HEK293T (cell line): ENCODE measurements at places on chromosomes 3 and 15.

DNA sequence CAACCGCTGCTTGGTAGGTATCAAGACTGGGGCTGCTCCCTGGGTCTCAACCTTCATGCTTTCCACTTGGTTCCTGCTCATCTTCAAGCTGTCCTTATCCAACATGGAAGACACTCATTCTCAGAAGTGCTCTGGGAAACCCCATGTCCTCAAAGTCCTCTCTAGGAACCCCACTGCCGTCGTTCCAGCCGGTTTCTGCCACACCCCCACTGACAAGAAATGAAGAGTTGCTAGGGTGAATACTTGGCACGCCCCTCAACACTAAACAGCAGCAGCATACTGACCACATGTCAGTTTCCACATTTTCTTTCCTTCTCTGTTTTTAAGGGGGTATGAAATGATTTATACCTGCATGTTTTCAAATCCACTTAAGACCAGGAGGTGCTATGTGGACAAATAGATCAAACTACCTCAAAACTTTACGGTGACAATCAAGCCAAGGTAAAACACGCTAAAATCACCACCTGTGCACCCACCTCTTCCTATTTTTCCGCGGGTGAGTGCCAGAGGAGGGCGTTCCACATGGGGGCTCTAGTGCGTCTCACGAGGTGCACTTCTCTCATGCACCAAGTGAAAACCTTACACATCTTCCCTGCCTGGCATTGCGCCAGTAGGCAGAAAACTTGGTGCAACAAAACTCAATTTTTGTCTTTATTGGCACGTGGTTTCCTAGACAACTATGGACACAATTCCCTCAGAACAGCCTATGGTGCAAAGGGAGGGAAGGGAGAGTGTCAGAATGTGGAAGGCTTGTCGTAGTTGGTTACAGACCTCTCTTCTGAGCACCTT is 125.1 kb downstream of the TJP1 start:
- DNase-seq, result no peak

GRCh38 chr15:100199711-100200286 is 142.0 kb downstream of the ADAMTS17 start:
- DNase-seq, result no peak

GRCh38 chr3:56005196-56005805 is 463.0 kb downstream of the ERC2 start:
- no peak for DNase-seq

- DNase-seq, result no peak
Measured at GRCh38 chr15:46460431-46461094, 825.7 kb downstream of the SQOR start.

GRCh38 chr3:170614214-170614966 is 28.5 kb upstream of the SLC7A14 start:
- no peak for DNase-seq

- DNase-seq, result no peak
Measured at GRCh38 chr3:151567477-151567876, 106.6 kb upstream of the IGSF10 start.

- DNase-seq, result peak; percentile 76
Measured at GRCh38 chr3:123489400-123490004, 40.6 kb upstream of the ADCY5 start.

- peak; percentile 42 for DNase-seq
Measured at GRCh38 chr3:105868431-105868741, 426 bp downstream of the CBLB start.

DNA sequence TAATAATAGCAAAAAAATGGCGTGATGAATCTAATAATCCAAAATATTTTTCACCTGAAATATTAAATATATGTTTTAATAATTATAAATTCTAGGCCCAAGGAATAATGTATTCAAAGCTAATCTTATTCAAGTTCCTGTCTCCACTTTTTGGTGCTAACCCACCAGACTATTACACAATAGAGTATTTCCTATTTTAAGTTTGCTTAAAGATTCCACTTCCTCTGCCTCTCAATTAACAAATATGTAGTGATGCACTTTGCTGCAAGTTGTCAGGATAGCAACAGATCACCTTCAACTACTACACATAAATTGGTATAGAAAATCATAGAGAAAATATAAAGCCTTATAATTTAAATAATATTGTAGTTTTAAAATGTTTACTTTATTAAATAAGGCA is 467.5 kb downstream of the C3orf38 start:
- no peak for DNase-seq

DNA sequence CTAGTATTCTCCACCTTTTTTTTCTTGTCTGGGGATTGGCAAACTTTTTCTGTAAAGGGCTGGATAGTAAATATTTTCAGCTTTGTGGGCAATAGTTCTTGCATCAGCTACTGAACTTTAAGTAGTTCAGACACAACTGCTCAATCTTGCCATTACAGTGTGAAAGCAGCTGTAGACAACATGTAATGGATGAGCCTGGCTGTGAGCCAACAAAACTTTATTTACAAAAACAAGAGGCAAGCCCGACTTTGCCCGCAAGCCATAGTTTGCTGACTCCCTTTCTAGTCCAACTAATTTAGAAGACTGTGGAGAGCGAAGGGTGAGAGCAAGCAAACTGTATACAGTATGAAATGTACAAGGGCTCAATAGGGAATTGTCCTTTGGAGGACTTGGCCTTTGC is 6.2 kb downstream of the FRMD4B start:
- DNase-seq, result no peak

DNA sequence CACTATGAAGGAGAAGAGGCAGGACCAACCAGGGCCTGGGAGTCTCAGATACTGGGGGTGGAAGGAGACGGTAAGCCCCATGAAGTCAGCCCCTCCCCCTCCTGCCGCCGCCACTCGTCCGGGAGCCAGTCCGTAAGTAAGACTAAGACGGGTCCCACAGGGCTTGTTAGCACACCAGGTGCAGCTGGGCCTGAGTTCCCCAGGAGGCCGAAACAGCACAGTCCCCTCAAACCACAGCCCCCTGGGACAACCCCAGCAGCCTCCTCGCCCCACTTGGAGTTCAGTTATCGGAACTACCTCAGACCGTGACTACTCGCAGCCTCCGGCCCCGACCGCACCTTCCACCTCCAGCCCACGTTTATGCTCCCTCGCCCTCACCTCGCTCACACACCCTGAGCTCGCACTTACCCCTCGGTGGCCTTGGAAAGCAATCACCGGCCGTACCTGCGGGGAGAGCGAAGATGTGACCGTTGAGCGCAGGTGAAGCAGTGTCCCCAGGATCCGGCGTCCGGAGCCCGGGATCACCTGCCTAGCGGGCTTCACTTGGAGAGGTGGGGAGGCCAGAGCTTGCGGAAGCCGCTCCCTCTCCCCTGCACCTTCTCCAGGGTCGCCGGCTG is 557 bp downstream of the ELL3 start:
- no peak for DNase-seq

- DNase-seq, result no peak
Measured at GRCh38 chr15:99421172-99421656, 144.6 kb upstream of the MEF2A start.

- DNase-seq, result no peak
Measured at GRCh38 chr3:177860184-177860583, 662.9 kb upstream of the TBL1XR1 start.

- DNase-seq, result no peak
Measured at GRCh38 chr3:161630794-161631193, 134.2 kb downstream of the OTOL1 start.

DNA sequence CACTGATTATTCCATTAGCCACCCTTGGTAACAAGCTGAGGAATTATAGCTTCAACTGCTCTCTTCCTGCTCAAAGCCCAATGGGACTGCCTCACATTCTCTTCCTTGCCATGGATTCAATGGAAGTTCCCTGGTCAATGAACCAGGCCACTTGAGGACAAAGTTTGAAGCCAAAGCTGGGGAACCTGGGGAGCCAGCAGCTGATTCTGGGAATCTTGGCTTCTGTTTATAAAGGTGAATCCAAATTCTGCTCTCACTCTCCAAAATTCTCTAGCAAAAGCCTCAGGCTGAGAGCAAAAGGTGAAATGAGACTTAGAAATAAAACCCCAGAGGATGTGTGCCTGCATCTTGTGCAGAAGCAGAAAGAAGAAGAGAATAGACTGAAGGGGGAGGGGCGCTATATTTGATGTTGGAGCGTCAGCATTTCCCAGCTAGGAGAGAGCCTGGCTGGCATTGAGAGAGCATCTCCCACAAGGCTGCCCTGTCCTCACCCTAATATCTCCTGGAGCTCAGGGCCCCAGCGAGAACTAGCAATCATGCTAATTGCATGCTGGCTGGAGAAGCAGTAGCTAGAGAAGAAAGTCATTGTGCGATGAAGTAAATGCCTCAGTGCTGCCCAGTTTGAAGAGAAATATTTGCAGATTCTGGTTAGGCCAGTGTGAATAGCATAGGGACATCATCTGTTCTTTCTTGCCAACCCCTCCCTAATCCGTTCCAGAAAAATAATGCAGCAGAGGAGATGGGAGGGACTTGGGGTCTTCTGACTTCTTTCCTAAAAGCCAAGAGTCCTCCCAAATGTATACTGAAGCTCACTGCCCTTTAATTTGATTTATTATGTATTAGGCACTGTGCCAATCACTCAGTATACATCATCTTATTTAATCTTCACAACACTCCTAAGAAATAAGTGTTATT is 34.9 kb upstream of the GAP43 start:
- no peak for DNase-seq

- no peak for DNase-seq
Measured at GRCh38 chr3:183098536-183099025, 715 bp downstream of the MCCC1 start.

- no peak for DNase-seq
Measured at GRCh38 chr3:66418475-66418931, 82.3 kb downstream of the LRIG1 start.
